Transverse colon (tissue), 4 donors: ENCODE measurements at places on chromosomes 7 and 10.

DNA sequence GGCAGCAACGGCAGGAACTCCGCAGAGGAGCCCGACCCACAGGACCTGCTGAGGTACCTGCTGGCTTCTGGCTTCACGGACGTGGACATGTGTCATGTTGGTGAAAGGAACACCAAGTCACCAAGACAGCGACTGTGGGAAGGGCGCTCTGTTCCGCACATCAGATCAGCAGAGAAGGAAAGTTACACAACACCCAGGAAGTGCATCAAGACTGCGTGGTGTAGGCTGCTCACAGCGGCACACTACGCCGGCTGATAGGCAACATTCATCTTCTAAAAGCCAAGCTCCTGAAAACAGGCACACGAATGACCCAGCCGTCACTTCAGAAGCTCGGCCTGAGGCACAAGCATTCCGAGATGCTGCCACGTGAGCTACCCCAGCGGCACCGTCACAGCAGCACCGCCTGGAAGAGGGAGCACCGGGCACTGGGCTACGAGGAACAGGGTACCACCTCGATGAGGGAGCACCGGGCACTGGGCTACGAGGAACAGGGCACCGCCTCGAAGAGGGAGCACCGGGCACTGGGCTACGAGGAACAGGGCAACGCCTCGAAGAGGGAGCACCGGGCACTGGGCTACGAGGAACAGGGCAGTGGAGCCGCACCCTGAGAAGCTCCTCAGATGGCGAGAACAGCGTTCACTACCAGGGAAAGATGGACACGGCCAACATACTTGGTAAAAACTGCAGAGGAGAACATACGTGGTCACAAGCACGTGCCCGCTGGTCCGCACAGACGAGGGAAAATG is 86.7 kb downstream of the MAD1L1 start:
- DNase-seq: no peak
- no peaks in the 10 kb centered on the region for H3K27me3 ChIP-seq
- H3K36me3 ChIP-seq: no peaks in the 10 kb centered on the region
- no peak overlapping the region for H3K27ac ChIP-seq

DNA sequence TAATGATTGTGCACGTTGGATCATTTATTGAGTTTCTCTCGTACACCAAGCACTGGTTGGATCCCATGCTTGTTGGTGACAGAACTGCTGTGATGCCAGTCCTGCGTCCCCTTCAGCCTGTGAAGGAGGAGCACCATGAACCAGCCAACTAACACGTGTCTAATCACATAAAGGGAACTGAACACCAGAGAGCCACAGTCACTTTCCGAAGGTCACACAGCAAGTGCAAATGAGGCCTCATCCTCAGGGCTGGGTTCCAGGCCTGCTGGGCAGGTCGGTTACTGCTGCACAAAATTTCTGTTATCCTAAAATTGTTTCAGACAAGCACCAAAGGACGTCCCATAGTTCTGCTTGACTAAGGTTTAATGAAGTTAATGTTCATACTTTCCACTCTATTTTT is 332.0 kb upstream of the ZNF32 start:
- H3K27ac ChIP-seq: no peak overlapping the region
- no peak overlapping the region for H3K4me3 ChIP-seq
- no peaks in the 10 kb centered on the region for H3K4me1 ChIP-seq
- no peaks in the 10 kb centered on the region for H3K36me3 ChIP-seq

- H3K4me1 ChIP-seq: no peaks in the 10 kb centered on the region
- no peaks in the 10 kb centered on the region for H3K27me3 ChIP-seq
- no peak overlapping the region for H3K4me3 ChIP-seq
- DNase-seq: no peak
- no peak overlapping the region for H3K27ac ChIP-seq
- no peaks in the 10 kb centered on the region for H3K36me3 ChIP-seq
Observed at GRCh38 chr10:58967551-58968388, 208.7 kb upstream of the PHYHIPL start.

- H3K4me3 ChIP-seq: no peak overlapping the region
- no peaks in the 10 kb centered on the region for H3K27me3 ChIP-seq
- DNase-seq: no peak
Observed at GRCh38 chr7:152108359-152108758, 82.9 kb downstream of the GALNT11 start.

DNA sequence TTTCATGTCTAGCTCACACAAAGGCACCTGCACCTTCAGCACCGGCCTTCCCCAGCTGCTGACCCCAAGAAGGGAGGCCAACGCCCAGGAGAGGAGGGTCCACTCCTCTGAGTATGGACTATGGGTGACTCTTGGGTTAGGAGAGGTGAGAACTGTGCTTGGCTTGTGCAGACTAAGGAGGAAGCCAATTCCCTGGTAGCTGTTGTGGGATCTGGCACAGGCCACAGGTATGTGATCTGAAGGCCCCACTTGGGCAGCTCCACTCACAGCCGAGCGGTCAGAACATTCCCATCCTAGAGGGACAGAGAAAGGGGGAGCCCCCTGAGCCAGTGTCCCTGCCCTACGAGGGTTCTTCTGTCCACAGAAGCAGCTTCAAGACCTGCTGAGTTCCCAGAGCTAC is 52.8 kb upstream of the FIGNL1 start:
- H3K4me1 ChIP-seq: peaks cover 12% of the 10 kb centered on the region
- H3K36me3 ChIP-seq: no peaks in the 10 kb centered on the region
- H3K4me3 ChIP-seq: no peak overlapping the region
- peak overlapping the region; percentile 79 for H3K27ac ChIP-seq

GRCh38 chr7:142522735-142523134 is 226.5 kb upstream of the PRSS1 start:
- no peaks in the 10 kb centered on the region for H3K36me3 ChIP-seq
- peaks cover 1% of the 10 kb centered on the region for H3K27me3 ChIP-seq
- no peak overlapping the region for H3K4me3 ChIP-seq
- no peak for DNase-seq
- H3K4me1 ChIP-seq: no peaks in the 10 kb centered on the region

DNA sequence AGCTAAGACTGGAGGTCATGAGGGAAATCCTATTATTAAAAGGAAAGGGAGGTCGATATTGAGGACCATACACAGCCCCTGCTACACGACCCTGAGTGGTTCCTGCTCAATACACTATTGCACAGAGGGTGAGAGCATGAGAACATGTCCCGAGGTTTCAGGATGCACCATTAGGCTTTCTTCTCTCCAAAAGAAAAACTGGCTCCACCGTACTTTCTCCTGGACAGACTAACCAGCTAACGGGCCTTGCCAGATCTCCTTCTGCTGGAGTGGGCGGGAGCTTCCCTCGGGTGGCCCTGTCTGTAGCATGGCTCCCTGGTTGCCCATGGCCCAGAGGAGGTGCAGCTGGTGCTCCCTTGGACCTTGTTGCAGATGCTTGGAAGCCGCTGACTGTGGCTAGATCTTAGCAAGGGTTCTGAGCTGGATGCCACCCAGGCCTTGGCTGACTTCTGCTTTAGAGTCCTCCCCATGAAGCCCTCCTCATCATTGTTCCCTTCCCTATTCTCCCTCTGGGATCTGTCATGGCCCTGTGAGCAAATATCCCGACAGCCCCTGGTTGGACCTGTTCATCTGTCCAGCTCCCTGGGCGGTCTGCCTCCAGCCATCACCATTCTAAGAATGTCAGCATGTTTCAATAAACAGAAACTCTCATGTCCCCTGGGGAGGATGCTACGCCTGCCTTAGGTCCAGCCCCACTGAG is 52.9 kb upstream of the SHH start:
- H3K27me3 ChIP-seq: peaks cover 19% of the 10 kb centered on the region
- no peak for DNase-seq
- H3K36me3 ChIP-seq: no peaks in the 10 kb centered on the region
- H3K4me3 ChIP-seq: no peak overlapping the region
- peaks cover 22% of the 10 kb centered on the region for H3K4me1 ChIP-seq

- no peak overlapping the region for H3K4me3 ChIP-seq
- H3K4me1 ChIP-seq: no peaks in the 10 kb centered on the region
- H3K36me3 ChIP-seq: no peaks in the 10 kb centered on the region
Observed at GRCh38 chr10:55058800-55059199, 257.8 kb upstream of the PCDH15 start.

- H3K4me3 ChIP-seq: no peak overlapping the region
- no peaks in the 10 kb centered on the region for H3K4me1 ChIP-seq
- no peaks in the 10 kb centered on the region for H3K27me3 ChIP-seq
- DNase-seq: no peak
- H3K36me3 ChIP-seq: peaks cover 7% of the 10 kb centered on the region
- no peak overlapping the region for H3K27ac ChIP-seq
Observed at GRCh38 chr10:283916-284356, 148.7 kb downstream of the ZMYND11 start.

DNA sequence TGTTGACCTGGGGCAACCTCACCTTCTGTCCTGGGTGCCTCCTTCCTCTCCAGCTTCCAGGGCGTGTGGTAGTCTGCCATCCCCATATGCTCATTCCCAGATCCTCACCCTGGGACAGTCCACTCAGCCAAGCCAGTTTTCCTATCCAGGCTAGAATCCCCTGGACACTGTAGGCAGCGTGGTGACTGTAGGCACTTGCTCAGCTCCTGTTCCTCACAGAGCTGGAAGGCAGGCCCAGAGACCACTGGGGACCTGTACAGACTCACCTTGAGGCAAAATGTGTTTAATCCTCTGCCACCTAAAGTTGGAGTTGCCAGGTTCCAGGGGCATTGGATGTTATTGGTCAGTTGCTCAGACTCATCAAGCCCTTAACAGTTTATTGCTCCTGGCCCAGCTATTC is 2.4 kb upstream of the GRID1 start:
- peaks cover 87% of the 10 kb centered on the region for H3K27me3 ChIP-seq
- H3K4me1 ChIP-seq: peaks cover 4% of the 10 kb centered on the region
- no peak overlapping the region for H3K27ac ChIP-seq
- H3K36me3 ChIP-seq: no peaks in the 10 kb centered on the region

DNA sequence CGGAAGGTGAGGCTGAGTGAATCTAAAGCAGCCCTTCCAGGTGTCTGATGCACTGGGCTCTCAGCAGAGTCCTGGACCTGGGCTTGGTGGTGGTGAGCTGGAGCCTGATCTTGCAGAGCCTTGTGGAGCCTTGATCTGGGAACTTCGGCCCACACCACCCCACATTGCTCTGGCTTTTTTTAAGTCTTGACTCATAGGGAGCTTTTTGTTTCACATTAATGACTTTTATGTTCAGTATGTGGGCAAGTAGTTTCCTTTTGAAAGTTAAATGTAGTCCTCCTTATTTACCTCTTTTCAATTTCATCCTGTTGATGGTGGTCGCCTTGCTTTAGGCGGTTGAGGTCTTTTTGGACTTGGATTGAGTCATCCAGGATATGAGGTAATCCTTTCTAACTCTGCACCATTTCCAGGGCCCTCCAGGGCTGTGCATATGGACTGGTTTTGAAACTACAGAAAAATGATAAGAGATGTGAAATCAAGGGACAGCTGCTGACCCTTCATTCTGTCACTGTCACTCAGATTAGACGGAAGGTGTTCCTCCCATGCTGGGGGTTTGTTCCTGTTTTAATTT is 2.9 kb upstream of the NRAP start:
- H3K4me3 ChIP-seq: no peak overlapping the region
- no peak for DNase-seq
- no peaks in the 10 kb centered on the region for H3K36me3 ChIP-seq
- H3K27me3 ChIP-seq: no peaks in the 10 kb centered on the region
- H3K4me1 ChIP-seq: no peaks in the 10 kb centered on the region

GRCh38 chr7:100400656-100401055 is 27.4 kb downstream of the PILRA start:
- H3K36me3 ChIP-seq: no peaks in the 10 kb centered on the region
- no peaks in the 10 kb centered on the region for H3K4me1 ChIP-seq

GRCh38 chr10:14553448-14553847 is 221.2 kb downstream of the FAM107B start:
- peak overlapping the region; percentile 74 for H3K27ac ChIP-seq
- H3K4me3 ChIP-seq: no peak overlapping the region
- H3K4me1 ChIP-seq: peaks cover 82% of the 10 kb centered on the region
- no peaks in the 10 kb centered on the region for H3K27me3 ChIP-seq

GRCh38 chr10:15068802-15069201 is 19.8 kb downstream of the ACBD7 start:
- no peaks in the 10 kb centered on the region for H3K27me3 ChIP-seq
- no peak for DNase-seq

DNA sequence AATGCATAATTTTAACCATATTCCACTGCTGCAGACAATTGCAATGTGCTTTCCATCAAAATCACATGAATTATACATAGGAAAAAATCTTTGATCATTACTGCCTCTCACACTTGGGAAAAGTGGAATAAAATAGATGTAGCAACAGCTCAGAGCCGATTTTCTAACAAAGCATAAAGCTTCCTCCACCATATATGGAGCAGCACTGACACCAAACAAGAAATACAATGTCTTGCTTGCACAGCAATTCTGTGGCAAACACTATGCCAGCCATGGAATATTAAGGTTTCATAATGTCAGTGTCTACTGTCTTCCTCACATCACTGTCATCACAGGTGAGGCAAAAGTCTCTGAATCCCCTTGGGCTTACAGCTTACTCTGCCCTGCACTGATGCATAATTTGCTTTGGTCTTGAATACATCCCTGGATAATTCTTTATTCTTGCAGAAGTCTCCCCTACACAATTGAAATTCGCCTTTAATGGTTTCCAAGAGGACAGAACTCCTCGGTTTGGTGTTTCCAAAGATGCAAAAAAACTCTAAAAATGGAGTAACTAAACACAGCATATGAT is 198.5 kb downstream of the CACNA2D1 start:
- no peaks in the 10 kb centered on the region for H3K4me1 ChIP-seq
- no peaks in the 10 kb centered on the region for H3K36me3 ChIP-seq
- no peak overlapping the region for H3K4me3 ChIP-seq
- no peaks in the 10 kb centered on the region for H3K27me3 ChIP-seq
- no peak for DNase-seq

GRCh38 chr7:138816650-138817049 is 18.7 kb upstream of the ATP6V0A4 start:
- no peak for DNase-seq
- H3K27ac ChIP-seq: no peak overlapping the region
- no peak overlapping the region for H3K4me3 ChIP-seq
- no peaks in the 10 kb centered on the region for H3K27me3 ChIP-seq
- H3K36me3 ChIP-seq: no peaks in the 10 kb centered on the region
- H3K4me1 ChIP-seq: no peaks in the 10 kb centered on the region

GRCh38 chr7:141369422-141369821 is 181.8 kb upstream of the AGK start:
- H3K27me3 ChIP-seq: no peaks in the 10 kb centered on the region
- no peaks in the 10 kb centered on the region for H3K4me1 ChIP-seq
- no peak overlapping the region for H3K4me3 ChIP-seq
- DNase-seq: no peak
- no peaks in the 10 kb centered on the region for H3K36me3 ChIP-seq

DNA sequence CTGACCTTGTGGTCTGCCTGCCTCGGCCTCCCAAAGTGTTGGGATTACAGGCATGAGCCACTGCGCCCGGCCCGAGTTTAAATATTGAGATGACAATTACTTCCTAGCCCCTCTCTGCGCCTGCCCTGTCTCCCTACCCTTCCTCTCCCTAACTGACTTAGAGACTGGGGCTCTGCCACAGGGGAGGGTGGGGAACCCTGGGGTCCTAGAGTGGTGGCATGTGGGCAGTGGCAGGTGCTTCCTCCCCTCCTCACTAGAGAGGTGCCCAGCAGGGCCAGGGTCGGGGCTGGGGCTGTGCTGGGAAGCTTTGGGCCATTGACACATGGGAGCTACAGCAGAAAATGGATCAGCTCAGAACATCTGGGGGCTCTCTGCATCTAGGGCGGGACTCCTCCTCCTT is 7.0 kb upstream of the ACHE start:
- peak overlapping the region; percentile 68 for H3K27ac ChIP-seq
- no peak for DNase-seq
- H3K4me1 ChIP-seq: peaks cover 16% of the 10 kb centered on the region
- H3K36me3 ChIP-seq: no peaks in the 10 kb centered on the region

- no peaks in the 10 kb centered on the region for H3K27me3 ChIP-seq
- no peak overlapping the region for H3K27ac ChIP-seq
- no peak for DNase-seq
- H3K4me3 ChIP-seq: no peak overlapping the region
Observed at GRCh38 chr10:84342584-84342983, 14.2 kb downstream of the CCSER2 start.

- no peak overlapping the region for H3K27ac ChIP-seq
- no peaks in the 10 kb centered on the region for H3K4me1 ChIP-seq
- no peaks in the 10 kb centered on the region for H3K36me3 ChIP-seq
- no peak overlapping the region for H3K4me3 ChIP-seq
- no peak for DNase-seq
Observed at GRCh38 chr7:69619054-69619453, 20.8 kb downstream of the AUTS2 start.
